ENCODE measurements at places on chromosomes 11 and 22.

DNA sequence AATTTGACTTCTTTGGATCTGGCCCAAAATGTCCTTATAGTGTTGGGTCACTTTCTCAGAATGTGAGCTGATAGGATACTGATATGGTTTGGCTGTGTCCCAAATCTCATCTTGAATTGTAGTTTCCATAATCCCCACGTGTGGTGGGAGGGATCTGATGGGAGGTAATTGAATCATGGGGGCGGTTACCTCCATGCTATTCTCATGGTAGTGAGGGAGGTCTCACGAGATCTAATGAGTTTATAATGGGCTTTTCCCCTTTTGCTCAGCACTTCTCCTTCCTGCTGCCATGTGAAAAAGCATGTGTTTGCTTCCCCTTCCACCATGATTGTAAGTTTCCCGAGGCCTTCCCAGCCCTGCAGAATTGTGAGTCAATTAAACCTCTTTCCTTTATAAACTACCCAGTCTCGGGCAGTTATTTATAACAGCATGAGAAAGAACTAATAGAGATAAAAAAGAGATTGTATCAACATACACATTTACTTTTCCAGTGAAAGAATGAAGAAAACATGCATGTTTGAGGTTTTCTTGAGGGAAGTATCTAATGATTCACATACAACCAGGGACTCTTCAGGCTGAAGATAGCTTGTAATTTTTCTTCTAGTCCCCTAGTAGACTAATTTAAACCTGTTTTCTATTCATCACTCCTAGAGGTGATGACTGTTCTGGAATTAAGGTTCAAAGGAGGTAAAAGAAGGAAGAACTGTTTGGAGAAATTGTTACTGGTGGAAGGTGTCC lies 17.3 kb upstream of the CSTF3 start:
- no peak for DNase-seq

- DNase-seq, result no peak
Observed at GRCh38 chr22:42769574-42770447, 49.1 kb upstream of the A4GALT start.

DNA sequence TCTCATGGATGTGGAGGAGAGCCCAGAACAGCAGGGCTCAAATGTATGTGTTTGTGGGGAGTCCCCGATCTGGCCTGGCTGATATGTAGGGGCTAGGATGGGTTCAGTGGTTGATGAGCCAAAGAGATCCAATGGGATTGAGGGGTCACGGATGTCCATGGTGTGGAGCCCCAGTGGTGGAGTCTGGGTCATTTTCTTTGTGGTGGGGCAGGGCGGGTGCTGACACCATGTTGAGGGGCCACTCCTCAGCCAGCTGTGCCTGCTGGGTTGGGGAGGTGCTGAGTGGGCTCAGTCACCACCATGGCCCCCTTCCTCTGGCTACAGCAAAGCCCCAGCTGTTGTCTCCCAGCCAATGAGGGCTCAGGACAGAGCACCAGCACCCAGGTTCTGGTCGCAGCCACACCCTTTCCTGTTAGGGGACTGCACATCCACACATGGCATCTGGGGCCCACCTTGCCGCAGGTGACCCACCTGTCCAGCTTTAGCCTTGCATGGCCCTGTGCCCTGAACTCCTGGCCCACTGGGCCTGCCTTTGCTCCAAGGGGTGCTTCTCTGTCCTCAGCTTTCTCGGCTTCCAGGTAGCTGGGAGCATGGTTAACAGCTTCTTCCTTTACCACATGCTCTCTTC lies 3.2 kb upstream of the GNAZ start:
- no peak for DNase-seq

DNA sequence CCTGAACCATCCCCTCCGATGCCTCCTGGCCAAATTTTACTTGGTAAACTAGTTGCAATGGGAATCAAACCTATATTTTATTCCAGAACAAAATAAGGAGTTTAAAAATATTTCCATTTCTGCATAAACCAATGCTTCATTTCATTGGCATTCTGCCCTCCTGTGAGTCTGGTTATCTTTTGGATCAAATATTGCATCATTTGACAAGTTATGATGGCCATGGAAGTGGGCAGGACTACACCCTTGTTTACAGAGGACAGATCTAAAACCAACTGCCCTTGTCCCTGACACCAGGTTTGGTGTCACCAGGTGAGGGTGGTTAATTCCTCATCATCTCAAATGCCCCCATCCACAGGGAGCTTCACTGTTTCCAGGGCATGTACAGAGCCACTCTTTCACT lies 28.2 kb upstream of the E2F8 start:
- DNase-seq, result no peak

- no peak for DNase-seq
Observed at GRCh38 chr11:120198403-120198786, 12.4 kb upstream of the OAF start.

GRCh38 chr22:44023404-44024287 lies 456 bp upstream of the PARVB start:
- DNase-seq, result peak; percentile 19

DNA sequence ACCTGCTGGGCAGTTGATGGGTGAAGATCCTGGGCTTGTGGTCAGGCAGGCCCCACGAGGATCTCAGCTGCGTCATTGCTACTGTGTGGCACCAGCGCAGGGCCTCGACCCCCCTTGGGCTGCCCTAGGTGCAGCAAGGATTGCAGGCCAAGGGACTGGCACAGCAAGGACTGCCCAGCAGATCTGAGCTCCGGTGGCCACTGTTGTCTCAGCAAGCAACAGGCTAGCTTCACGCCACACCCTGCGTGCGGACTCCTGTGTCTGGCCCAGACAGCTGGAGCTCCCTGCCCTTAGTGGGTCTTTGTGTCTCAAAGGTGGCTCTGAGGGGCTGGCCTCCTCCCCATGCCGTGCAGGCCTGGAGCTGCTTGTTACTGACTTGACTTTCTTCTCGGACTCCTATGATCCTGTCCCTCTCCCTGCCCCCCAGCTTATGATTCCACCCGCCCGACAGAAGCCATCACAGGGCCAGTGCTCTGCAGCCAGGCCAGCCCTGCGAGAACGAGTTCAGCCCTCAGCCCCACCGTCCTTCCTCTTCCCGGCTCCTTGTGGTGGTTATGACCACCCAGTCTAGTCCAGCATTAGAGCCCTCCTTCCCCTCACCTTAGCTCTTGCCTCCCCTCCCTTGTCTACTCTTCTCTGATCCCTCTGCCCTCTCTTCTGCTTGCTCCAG lies 295.6 kb downstream of the TBC1D22A start:
- DNase-seq, result no peak

DNA sequence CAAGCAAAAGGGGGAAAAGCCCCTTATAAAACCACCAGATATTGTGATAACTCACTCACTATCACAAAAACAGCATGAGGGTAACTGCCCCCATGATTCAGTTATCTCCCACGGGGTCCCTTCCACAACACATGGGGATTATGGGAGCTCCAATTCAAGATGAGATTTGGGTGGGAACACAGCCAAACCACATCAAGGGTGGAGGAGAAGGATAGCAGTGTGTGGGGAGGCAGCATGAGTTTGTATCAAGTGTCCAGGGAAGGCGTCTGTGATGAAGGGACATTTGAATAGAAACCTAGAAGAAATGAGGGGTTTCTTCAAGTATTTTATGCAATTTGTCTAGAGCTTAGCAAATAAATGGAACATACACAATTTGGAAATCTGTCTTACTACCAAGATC lies 98.2 kb downstream of the SLC1A2 start:
- no peak for DNase-seq

DNA sequence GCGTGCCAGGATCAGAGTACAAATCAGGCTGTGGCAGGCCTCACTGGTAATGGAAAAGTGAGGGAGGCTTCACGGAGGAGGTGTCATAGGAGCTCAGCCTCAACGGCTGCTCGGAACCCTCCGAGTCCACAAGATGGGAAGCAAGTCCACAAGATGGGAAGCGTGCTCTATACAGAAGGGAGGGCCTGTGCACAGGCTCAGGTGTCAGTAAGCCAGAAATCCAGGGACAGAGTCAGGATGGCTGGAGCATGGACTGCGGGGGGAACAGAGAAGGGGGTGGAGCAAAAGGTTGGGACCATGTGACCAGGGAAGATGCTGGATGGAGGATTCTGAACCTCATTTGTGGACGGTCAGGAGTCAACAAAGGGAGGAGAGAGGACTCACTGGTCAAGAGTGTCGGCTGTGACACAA lies 3.4 kb upstream of the DPP3 start:
- no peak for DNase-seq

DNA sequence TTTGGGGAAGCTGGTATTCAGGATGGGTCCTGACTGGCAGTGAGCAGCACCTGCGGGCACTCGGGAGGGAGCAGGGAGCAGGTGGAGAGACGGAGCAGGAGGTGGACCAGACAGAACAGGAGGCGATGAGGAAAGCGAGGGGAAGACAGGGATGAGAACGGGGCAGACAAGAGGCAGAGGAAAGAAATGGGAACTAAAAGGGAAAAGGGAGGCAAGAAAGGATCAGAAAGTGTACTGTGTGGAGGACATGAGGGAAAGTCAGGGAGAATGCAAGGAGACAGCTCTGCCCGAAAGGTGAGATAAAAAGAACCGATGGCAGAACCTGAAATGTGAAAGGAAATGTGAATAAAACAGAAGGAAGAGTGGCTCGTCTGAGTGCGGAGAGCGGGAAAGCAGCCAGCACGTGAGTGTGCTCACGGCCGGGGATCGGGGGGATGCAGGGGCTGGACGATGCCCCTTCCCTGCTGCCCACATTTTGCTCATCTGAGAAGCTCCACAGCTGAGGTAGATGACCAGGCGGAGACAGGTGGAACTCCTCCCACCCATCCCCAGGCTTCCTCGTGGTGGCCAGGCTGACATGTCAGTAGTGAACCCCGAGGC lies 494.4 kb upstream of the B3GAT1 start:
- no peak for DNase-seq

- DNase-seq, result no peak
Observed at GRCh38 chr22:43438666-43439347, 27.0 kb downstream of the MPPED1 start.
